Psoas muscle (tissue), 8 donors: ENCODE measurements at places on chromosomes 12 and 14.
A peak's percentile ranks its signal among the peaks of the same experiment; 100 is the strongest.

- no peak for DNase-seq
Measured at GRCh38 chr14:104694991-104695659, 5.7 kb downstream of the INF2 start.

DNA sequence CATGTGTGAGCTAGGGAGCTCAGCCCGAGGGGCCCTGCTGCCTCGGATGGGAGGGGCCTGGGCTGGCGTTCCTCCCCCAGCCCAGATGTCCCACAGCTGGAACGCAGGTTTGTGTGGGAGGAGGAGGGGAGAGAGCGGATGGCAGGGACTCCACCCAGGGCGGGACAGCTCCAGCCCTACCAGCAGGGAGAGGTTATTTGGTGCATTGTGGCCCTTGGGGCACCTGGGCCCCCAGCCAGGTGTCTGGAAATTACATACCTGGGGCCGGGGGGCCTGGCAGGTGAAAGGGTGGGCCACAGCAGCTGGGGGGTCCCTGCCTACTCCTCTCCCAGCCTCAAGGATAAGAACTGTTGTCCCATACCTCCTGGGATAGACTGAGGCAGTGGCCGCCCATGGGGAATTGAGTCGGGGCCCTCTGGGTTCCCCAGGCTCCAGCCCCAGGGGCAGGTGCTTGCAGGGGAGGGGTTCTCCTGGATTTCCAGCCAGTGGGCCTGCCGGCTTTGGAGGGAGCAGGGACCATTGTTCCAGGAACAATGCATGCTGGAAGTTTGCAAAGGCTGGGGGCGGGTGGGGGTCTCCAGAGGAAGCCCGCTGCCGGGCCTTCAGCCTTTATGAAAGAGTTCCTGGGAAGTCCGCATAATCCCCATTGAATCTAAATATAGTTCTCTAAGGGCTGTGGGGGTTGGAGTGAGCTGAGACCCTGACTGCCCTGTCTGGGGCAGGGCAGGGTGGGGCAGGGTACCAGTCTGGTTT lies 1.2 kb downstream of the KIF26A start:
- peak; percentile 45 for DNase-seq

DNA sequence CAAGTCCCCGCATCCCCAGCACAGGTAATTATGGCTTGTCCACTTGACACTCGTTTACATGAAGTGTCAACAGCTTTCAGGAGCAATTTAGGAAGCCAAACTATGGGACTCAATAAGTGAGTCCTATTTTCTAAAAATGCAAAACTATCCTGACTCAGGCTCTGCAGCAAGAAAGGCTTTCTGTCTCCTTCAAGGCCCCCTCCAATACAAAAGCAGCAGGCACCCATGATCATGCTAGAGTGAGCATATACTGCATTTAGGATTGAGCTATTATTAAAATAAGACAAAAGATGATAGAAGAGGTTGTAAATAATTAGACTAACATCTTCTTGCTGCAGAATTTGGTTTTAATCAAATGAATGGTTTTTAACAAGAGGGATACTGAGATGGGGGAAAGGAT lies 3.2 kb downstream of the SIX6 start:
- no peak for DNase-seq

DNA sequence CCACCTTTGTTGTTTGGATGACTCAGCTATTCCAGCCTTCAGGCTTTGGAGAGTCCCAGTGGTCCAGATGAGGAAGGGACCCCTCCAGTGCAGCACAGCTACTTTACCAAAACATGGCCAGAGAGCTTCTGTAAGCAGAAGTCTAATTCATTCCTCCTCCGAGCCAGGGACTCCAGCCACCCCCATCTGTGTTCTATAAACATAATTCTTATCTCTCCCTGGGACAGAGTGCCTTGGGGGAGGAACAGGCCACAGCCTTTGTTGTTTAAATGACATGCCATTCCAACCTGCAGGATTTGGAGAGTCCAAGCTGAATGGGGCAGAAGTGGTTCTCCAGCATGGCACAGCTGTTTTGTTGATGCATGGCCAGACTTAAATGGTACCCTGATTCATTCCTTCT lies 994.0 kb downstream of the TRHDE start:
- no peak for DNase-seq

- DNase-seq = no peak
Measured at GRCh38 chr12:108981835-108982234, 39.0 kb downstream of the SVOP start.

GRCh38 chr12:76899522-76899921 lies 20.7 kb upstream of the CSRP2 start:
- no peak for DNase-seq

GRCh38 chr14:70401643-70402042 lies 15.2 kb downstream of the SYNJ2BP start:
- DNase-seq = no peak

- no peak for DNase-seq
Measured at GRCh38 chr12:27951898-27952297, 20.6 kb downstream of the PTHLH start.

DNA sequence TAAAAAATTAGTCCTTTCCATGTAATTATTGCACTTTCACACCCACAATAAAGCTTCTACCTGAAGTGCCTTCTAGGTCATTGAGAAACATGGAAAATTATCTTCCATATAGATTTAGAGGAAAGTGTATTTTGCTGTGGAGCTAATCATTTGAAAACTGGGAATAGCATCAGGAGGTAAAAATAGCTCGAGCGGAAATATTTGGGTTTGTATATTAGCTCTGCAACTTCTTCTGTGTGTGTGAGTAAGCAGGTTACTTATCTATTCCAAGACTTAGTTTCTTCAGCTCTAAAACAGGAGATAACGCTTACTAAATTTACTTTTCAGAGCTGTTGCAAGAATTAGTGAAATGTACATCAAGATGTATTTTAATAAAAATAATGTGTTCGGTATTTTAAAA lies 95.0 kb upstream of the MON2 start:
- no peak for DNase-seq
